ENCODE measurements at places on chromosomes 4 and X.

DNA sequence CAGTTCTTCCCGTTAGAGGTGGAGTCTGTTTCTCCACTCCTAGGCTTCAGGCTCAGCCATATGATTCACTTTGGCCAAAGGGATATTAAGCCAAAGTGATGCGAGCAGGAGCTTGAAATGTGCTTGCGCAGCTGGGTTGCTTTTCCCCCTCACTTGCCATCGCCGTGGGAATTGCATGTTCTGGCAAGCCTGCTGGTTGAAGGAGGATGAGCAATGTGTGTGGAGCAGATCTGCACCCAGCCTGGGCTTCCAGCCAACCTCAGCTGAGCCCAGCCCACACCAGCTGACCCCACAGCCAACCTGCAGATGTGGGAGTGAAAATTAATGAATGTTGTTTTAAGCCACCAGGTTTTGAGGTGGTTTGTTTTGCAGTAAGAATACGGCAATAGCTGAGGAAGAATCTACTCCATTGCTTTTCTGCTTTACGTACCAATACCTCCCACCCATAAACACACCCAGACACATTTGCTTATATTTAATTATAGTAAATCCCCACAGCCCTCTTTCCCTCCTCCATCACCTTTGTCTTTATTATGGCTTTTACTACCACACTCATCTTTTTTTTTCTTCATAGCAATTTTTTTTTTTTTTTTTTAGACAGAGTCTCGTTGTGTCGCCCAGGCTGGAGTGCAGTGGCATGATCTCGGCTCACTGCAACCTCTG is 132.8 kb upstream of the FUNDC1 start:
- DNase-seq = no peak

DNA sequence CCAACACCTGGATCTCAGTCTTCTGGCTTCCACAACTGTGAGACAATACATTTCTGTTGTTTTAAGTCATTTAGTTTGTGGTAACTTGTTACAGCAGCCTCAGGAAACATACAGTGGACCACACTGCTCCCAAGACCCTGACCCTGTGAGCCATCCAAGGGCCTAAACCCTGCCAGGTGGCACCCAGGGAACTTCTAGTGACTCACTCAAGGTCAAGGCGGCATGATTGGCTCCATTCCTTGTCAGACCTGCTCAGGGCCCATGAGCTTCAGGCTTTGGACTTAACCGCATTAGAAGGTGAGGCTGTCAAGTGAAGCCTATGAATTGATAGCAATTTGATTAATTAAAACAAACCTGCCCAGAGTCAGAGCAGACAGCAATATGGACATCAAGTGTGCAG is 165.7 kb upstream of the MAMLD1 start:
- no peak for DNase-seq

GRCh38 chrX:102018208-102018607 is 86.4 kb upstream of the ZMAT1 start:
- no peak for DNase-seq

- no peak for DNase-seq
Observed at GRCh38 chrX:46750889-46751288, 8.0 kb downstream of the SLC9A7 start.

DNA sequence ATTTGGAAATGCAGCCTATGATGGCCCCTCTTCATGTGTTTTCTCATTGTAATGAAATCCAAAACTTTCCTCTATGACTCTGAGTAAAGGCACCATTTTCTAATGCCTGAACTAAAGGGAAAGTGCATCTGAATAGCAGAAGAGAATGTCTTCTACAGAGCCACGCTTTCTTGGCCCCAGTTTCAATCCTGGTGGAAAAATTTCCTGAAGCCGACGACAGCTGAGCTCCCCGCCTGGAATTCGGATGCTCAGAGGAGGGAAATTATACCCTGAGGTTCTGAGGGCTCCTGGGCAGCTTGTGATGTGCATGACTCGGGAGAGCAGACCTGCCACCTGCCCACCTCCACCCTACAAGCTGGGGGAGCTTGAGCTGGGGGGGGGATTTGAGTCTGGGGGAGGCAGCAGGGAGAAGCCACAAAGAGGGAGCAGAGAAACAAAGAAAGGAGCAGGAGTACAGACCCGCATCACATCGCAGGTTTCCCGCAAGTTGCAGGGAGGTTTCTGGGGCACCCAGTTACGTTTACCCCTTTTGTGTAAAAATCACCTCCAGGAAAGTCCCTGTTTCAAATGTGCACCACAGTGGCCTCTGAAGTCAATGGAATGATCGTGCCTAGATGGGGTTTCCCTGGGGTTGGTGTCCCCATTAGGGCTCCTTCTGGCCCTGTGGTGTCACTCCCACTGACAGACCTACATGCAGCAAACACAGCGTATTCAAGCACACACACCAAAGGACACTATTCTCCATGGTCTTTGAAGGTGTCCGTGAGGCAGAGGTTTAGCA is 145.6 kb upstream of the RBPJ start:
- no peak for DNase-seq

DNA sequence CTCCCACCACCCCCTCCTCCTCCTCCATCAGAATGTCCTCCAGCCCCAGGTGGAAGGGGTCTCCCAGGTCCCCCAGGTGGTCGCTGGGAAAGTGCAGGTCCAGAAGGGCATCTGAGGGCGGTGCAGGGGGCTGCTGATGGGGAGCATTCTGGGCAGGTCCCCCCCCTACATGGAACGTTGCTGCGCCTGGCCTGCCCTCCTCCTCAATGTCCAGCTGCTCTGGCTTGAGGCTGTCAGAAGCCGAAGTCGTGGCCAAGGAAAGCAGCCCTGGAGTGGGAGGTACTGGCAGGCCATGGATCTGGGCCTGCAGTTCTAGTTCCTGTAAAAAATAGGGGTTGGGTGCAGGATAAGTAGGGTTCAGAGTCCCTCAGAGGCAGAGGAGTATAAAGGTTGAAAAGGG is 12.9 kb downstream of the TFE3 start:
- no peak for DNase-seq

DNA sequence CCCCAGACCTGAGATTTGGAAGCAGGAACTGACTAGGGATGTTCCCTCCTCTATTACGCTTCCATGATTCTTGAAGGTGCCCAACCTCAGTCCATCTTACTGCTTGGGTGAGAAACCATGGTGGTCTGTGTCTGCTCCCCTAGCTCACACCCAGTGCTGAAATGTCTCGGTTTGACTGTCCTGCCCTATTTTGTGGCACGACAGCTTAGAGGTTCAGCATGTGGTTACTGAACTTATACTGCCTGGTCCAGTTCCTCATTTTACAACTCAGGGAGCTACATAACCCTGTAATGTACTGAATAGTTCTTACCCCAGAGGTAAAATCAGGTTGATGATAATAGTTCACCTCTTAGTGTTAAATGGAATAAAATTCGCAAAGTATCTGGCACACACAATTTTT is 203.1 kb downstream of the RBM46 start:
- DNase-seq = no peak

DNA sequence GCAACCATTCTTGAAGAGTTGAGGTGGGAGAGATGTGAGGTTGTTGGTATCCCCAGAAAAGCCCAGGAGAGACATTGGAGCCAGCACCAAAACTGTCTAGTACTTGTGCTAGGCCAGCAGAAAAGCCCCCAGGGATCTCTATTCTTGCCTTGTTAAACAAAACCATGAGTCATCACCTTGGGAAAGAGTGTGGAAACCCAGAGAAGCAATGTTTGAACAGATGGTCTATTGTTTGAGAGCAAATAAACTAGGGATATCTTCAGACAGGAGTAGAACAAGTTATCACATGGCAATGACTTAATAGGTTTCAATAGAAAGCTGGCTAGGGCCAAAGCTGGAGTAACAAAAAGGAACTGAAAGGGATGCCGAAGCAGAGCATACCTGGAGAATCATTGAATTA is 195.7 kb upstream of the CASK start:
- DNase-seq = no peak

- DNase-seq = no peak
Observed at GRCh38 chrX:43500996-43501694, 155.0 kb upstream of the MAOA start.

DNA sequence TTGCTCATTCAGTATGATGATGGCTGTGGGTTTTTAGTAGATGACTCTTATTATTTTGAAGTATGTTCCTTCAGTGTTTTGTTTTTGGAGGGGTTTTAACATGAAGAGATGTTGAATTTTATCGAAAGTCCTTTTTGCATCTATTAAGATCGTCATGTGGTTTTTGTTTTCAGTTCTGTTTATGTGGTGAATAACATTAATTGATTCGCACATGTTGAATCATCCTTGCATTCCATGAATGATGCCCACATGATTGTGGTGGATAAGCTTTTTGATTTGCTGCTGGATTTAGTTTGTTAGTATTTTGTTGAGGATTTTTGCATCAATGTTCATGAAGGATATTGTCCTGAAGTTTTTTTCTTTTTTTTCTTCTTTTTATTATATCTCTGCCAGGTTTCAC is 347.4 kb upstream of the EPHA5 start:
- DNase-seq = no peak

DNA sequence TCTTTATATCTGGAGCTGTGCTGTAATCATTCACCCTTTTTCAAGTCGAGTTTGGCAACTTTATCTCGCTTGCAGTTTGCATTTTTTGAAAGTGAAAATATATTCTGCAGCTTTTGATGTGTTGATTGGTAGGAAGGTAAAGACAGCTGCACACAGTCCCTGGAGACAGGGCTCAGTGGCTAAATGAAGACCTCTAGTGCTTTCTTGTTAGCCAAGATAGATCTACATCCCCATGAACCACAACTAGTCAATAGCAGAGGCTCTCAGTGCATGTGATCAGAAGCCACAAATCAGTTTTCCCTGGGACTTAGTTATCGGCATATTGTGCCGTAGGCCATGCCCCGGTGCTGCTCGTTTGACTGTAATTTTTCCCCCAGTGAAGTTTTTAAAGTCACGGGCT is 587.7 kb upstream of the PITX2 start:
- DNase-seq = no peak

DNA sequence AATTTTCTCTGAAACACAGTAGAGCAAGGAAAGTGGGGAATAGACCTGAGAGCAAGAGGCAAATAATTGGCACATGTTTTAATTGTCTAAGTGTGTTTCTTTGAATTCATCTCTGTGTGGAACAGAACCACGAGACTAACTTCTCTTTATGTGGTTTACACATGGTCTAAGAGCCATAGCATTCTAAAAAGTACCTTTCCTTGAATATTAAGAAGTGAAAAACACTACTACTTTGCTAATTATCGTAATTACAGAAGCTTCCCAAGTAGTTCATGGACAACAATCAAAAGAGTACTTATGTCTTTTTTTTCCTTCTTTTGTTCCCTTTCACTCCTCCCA is 2.9 kb upstream of the CYBB start:
- no peak for DNase-seq

GRCh38 chrX:150486011-150486410 is 82.4 kb upstream of the MTM1 start:
- DNase-seq = peak; percentile 13

GRCh38 chr4:166315721-166316467 is 442.9 kb downstream of the TLL1 start:
- no peak for DNase-seq

- DNase-seq = no peak
Observed at GRCh38 chrX:113297437-113297836, 456.8 kb upstream of the AMOT start.

- no peak for DNase-seq
Observed at GRCh38 chrX:114962209-114962608, 55.2 kb downstream of the IL13RA2 start.

Data from central memory CD8-positive, alpha-beta T cell (primary cell).